Left colon (tissue), 2 donors: ENCODE measurements at places on chromosomes 3 and 15.

DNA sequence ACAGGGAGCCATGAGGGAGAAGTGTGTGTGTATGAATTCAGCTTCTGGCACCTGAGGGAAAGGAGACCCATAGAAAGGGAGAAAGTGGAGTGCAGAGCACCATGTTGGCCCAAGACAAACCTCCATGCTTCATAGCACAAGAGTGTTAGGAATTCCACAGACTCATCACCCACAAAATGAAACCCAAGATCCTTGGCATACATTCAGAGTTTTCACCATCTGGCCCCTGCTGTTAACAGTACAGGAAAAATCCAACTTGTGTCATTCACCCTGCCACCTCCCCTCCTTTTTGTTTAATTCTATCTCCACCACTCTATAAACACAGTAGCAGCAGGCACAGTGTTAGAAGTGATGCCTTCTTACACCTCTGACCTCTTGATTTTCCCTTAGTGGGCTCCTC, 60.0 kb upstream of the MNS1 start:
- no peak for DNase-seq

GRCh38 chr15:57150066-57150865, 226.0 kb upstream of the CGNL1 start:
- DNase-seq, result no peak

DNA sequence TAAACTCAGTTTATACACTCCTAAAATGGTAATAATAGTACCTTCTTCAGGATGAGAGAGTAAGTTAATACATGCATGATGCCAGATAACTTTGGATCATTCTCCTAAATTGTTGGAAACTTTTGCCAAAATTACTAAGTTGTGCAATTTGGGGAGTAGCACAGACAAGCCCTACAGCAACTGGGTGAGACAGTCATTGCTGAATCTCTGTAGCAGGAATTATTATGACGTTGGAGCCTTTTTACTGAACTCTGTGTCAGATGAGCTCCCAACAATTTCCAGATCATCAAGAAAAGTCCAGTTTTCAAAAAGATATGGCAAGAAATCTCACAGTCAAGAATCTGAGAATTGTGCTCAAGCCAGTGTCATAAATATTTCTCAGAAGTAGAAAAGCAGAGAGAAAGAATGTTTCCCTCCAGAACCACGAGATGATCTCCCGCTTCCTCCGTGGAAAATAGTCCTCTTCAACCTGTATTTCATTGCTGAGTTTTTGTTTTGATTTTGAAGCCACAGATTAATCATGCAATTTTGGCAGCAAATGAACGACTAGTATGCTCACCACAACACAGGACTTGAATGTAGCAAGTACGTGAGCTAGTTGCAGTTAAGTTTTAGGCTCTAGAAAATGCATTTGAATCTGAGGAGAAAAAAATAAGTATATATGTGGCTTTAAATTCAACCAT, 485.4 kb downstream of the CNTN6 start:
- DNase-seq, result no peak

- no peak for DNase-seq
Measured at GRCh38 chr15:60939389-60939788, 289.7 kb downstream of the RORA start.

GRCh38 chr3:8638994-8639658, 5.5 kb downstream of the SSUH2 start:
- no peak for DNase-seq

- no peak for DNase-seq
Measured at GRCh38 chr3:117754058-117754457, 1044.5 kb downstream of the TUSC7 start.

DNA sequence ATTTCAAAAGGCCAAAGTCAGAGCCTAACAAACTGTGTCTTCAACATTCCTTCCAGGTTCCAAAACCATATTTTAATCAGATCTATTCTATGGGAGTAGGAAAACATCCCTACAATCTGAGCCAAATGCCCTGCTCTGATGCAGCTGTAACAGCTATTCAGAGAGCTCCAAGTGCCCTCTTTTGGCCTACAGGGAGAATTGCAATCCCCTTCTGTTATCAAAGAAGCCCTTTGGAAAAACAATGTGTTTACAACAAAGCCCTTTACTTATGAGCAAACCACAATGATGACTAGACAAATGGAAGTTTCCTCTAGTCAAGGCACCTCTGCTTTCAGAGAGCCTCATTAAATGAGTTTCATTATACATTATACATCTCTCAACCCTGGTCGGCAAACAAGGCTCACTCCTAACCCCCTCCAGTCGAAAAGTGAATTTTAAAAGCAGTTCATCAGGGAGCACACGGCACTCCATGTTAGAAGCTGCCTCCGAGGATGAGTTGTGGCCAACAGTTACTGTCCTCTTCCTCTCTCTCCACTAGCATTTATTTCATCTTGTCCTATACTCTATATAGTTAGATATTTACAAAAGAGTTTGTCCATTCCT, 42.6 kb upstream of the TMCO5A start:
- no peak for DNase-seq

DNA sequence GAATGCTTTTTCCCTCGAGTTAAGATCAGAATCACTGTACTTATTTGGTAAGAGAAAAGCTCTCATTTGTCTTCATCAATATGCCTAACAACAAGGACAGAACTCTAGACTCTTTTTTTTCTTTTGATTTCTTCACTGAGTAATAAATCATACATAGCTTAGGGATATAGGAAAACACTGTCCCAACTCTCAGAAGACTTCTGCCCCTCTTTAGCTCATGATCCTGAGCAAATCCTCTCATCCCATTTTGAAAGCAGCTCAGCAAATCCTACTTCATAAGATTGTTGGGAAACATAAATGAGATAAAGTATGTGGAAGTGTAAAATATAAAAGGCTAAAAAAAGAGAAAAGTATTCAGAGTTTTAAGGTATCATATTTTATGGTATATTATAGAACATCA, 141.7 kb downstream of the ATP8B4 start:
- DNase-seq, result no peak

DNA sequence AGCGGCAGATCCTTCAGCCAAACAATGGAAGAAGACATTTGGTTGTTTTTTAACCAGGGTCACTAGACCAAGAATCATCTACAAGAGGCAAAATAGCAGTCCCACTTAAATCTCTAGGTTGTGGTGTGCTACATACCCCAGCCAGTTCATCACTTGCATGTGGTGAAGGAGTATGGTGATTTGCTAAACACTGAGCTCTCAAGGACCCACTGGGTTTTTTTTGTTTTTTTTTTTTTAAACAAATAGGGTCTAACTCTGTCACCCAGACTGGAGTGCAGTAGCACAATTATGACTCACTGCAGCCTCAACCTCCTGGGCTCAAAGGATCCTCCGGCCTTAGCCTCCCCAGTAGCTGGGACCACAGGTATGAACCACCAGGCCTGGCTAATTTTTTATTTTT, 508.0 kb downstream of the FOXP1 start:
- DNase-seq, result no peak

- no peak for DNase-seq
Measured at GRCh38 chr15:86647810-86648440, 568.3 kb downstream of the AGBL1 start.

- no peak for DNase-seq
Measured at GRCh38 chr3:72102112-72102616, 317.2 kb upstream of the PROK2 start.

- DNase-seq, result no peak
Measured at GRCh38 chr3:53624061-53624857, 129.8 kb downstream of the CACNA1D start.
